ENCODE measurements at places on chromosomes 2 and 18. TPM values are rescaled to one million over a fixed set of nuclear protein-coding genes. Genes with fewer than 3 reads are reported as not detected.

- H3K4me3 ChIP-seq, result no peak overlapping the region
- H3K36me3 ChIP-seq, result peaks cover 3% of the 10 kb centered on the region
- peaks cover 19% of the 10 kb centered on the region for H3K4me1 ChIP-seq
- DNase-seq, result no peak
- H3K27me3 ChIP-seq, result no peaks in the 10 kb centered on the region
Observed at GRCh38 chr2:239196474-239197021, 204.3 kb downstream of the HDAC4 start.

- H3K27ac ChIP-seq, result no peak overlapping the region
- H3K36me3 ChIP-seq, result peaks cover 11% of the 10 kb centered on the region
- H3K4me1 ChIP-seq, result peaks cover 2% of the 10 kb centered on the region
- no peaks in the 10 kb centered on the region for H3K27me3 ChIP-seq
Observed at GRCh38 chr18:21656402-21656801, 44.3 kb downstream of the SNRPD1 start.

The TEX44 gene
- total RNA-seq, result not detected

GRCh38 chr2:207905546-207905945, 119.8 kb downstream of the PLEKHM3 start:
- no peak overlapping the region for H3K27ac ChIP-seq
- no peaks in the 10 kb centered on the region for H3K4me1 ChIP-seq
- peaks cover 3% of the 10 kb centered on the region for H3K36me3 ChIP-seq
- no peak for DNase-seq
- no peak overlapping the region for H3K4me3 ChIP-seq
- no peaks in the 10 kb centered on the region for H3K27me3 ChIP-seq

DNA sequence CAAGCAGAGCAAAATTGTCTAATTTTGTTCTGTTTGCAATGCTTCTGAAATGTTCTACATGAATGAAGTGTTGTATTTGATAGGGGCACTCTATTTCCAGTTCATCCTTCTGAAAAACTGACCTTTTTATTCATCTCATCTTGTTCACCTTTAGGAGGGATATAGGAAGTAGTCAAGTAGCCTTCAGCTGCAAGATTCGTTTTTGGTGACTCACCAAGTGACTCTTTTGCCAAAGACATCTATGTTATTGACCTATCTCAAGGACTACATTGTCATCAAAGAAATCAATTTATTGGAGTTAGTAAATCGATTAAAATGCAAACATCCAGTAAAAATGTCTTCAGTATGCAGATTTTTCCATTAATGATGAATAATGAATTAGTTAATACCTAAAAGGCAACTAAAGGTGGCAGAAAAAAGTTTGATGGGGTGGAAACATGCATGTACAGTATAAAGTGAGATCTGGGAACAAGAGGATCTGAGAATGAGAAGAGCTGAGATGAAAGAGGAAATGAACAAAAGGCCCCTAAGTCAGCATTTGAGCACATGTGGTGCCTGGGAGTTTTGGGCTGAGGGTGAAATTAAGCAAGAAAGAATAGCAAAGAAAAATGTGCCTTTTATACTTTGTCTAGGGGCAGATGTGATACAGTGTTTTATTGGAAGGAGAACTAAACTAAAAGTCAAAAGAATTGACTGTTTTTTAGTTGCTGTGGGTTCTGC, 255.1 kb upstream of the LINC00305 start:
- DNase-seq, result no peak
- H3K4me3 ChIP-seq, result no peak overlapping the region
- H3K27ac ChIP-seq, result no peak overlapping the region
- H3K4me1 ChIP-seq, result no peaks in the 10 kb centered on the region

The MARS2 gene
- 12.1 TPM for total RNA-seq

DNA sequence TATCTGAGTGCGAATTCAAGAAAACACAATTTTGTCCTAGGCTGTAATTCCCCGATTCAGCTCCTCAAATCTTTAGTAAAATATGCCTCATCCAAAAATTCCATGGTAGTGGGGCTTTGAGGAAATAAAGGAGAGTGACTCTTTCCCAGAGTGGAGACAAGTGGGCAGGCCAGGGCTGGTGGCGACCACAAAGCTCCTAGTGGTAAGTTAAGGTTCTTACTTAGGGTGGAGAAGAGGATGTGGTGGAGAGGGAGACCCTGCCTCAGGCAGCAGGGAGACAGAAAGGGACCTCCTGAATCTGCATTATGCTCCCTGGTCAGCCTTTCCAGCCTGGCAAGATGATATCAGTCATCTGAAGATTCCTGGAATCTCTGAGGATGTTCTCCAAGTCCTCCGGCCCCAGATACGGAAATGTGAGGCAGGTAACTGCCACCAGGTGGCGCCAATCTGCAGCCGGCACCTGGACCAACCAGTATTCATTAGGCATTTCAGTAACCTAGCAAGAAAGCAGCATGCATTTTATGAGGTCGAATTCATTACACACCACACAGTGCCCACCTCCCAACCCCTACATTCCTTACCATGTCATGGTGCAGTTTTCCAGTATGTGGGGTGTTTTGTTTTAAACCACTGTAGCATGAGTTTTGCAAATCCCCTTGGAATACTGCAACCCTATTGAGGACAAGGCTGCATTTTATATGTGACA, 106.4 kb downstream of the POLE4 start:
- no peaks in the 10 kb centered on the region for H3K27me3 ChIP-seq
- H3K27ac ChIP-seq, result no peak overlapping the region
- no peaks in the 10 kb centered on the region for H3K36me3 ChIP-seq
- H3K4me3 ChIP-seq, result no peak overlapping the region
- peak; percentile 75 for DNase-seq

The CD226 gene
- 53.3 TPM for total RNA-seq

The SPHKAP gene
- total RNA-seq, result not detected

- H3K4me1 ChIP-seq, result peaks cover 90% of the 10 kb centered on the region
- no peaks in the 10 kb centered on the region for H3K27me3 ChIP-seq
- H3K27ac ChIP-seq, result peak overlapping the region; percentile 52
- DNase-seq, result peak; percentile 83
- peak overlapping the region; percentile 22 for H3K4me3 ChIP-seq
Observed at GRCh38 chr2:37585982-37586621, 85.3 kb downstream of the CDC42EP3 start.

- H3K4me1 ChIP-seq, result no peaks in the 10 kb centered on the region
- H3K27ac ChIP-seq, result no peak overlapping the region
- no peaks in the 10 kb centered on the region for H3K27me3 ChIP-seq
- DNase-seq, result no peak
- H3K36me3 ChIP-seq, result no peaks in the 10 kb centered on the region
Observed at GRCh38 chr18:34604591-34604990, 105.5 kb upstream of the DTNA start.

GRCh38 chr18:394987-395362, 105.5 kb downstream of the COLEC12 start:
- H3K36me3 ChIP-seq, result no peaks in the 10 kb centered on the region
- H3K27me3 ChIP-seq, result peaks cover 5% of the 10 kb centered on the region
- H3K27ac ChIP-seq, result no peak overlapping the region
- H3K4me1 ChIP-seq, result no peaks in the 10 kb centered on the region
- DNase-seq, result no peak
- H3K4me3 ChIP-seq, result no peak overlapping the region

DNA sequence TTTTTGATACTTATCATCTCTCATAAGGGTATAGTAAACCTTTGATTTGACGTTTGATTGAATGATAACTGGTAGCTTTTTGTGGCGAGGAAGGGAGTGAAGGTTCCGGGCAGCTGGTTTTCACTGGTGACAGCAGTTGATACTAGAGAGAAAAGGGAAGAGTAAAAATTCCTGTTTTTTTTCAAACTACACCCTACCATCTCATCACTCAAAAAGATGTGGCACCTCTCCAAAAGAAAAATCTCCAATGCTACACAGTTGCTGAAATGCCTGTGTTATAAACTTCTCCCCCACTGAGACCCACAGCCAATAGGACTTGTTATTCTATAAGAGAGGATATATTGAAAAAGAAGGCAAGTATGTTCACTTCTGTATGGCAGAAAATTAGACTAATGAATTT, 154.0 kb downstream of the MAIP1 start:
- no peak overlapping the region for H3K27ac ChIP-seq
- H3K36me3 ChIP-seq, result no peaks in the 10 kb centered on the region
- H3K4me3 ChIP-seq, result no peak overlapping the region
- peaks cover 3% of the 10 kb centered on the region for H3K27me3 ChIP-seq
- no peak for DNase-seq

The C1QL2 gene
- not detected for total RNA-seq

GRCh38 chr2:33241581-33241980, 234.9 kb upstream of the RASGRP3 start:
- no peak overlapping the region for H3K4me3 ChIP-seq
- no peak overlapping the region for H3K27ac ChIP-seq
- no peak for DNase-seq
- H3K36me3 ChIP-seq, result no peaks in the 10 kb centered on the region

The CHST10 gene
- 6.2 TPM for total RNA-seq

DNA sequence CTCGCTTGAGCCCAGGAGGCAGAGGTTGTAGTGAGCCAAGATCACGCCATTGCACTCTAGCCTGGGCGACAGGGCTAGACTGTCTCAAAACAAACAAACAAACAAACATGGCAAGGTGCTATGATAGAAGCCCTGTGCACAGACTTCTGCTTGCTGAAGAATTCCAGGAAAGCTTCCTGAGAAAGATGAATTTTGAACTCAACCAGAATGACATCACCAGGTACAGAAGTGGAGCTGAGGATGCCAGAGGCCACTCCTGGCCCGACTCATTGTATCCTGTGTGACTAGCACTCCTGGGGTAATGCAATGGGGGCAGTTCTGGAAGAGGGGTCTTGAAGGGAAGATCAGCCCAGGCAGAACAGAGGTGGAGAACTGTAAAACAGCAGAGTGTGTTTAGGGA, 22.0 kb upstream of the PNPT1 start:
- H3K27ac ChIP-seq, result no peak overlapping the region
- peaks cover 9% of the 10 kb centered on the region for H3K27me3 ChIP-seq
- no peak overlapping the region for H3K4me3 ChIP-seq
- no peak for DNase-seq
- no peaks in the 10 kb centered on the region for H3K4me1 ChIP-seq

GRCh38 chr2:198102856-198103255, 298.5 kb downstream of the PLCL1 start:
- H3K4me1 ChIP-seq, result peaks cover 10% of the 10 kb centered on the region
- H3K27me3 ChIP-seq, result no peaks in the 10 kb centered on the region
- H3K36me3 ChIP-seq, result peaks cover 26% of the 10 kb centered on the region
- H3K4me3 ChIP-seq, result no peak overlapping the region
- no peak for DNase-seq

DNA sequence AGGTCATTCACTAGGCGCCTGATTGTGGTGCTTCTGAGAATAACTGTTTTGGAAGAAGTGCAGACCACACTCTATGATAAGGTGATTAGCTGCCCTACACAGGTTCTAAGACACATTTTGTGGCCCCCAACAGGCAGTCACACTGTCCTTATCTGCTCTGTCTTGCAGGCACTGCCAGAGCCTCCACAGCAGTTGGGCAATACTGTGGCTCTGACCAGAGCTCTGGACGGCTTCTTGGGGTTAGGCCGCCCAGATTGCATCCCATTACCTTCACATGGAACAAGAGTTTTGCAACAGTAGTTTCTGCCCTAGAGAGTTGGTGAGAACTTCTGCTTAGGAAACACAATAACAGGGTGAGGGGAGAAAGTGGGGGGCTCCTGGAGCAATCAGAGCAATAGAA, 22.7 kb downstream of the RUFY4 start:
- no peaks in the 10 kb centered on the region for H3K4me1 ChIP-seq
- no peak for DNase-seq
- no peak overlapping the region for H3K4me3 ChIP-seq

The FN1 gene
- total RNA-seq, result 0.59 TPM

The REG1B gene
- total RNA-seq, result not detected

GRCh38 chr2:236177967-236178889, 10.0 kb upstream of the GBX2 start:
- H3K27me3 ChIP-seq, result peaks cover 62% of the 10 kb centered on the region
- H3K36me3 ChIP-seq, result no peaks in the 10 kb centered on the region
- peak; percentile 73 for DNase-seq

GRCh38 chr18:23618862-23619387, 32.6 kb upstream of the NPC1 start:
- peaks cover 2% of the 10 kb centered on the region for H3K4me1 ChIP-seq
- no peak overlapping the region for H3K27ac ChIP-seq
- peaks cover 38% of the 10 kb centered on the region for H3K27me3 ChIP-seq
- DNase-seq, result peak; percentile 14
- no peaks in the 10 kb centered on the region for H3K36me3 ChIP-seq

- peak overlapping the region; percentile 82 for H3K4me3 ChIP-seq
- DNase-seq, result peak; percentile 86
- H3K4me1 ChIP-seq, result peaks cover 37% of the 10 kb centered on the region
- H3K36me3 ChIP-seq, result peaks cover 21% of the 10 kb centered on the region
- no peaks in the 10 kb centered on the region for H3K27me3 ChIP-seq
- peak overlapping the region; percentile 80 for H3K27ac ChIP-seq
Observed at GRCh38 chr2:241882091-241882625, 12.6 kb downstream of the RTP5 start.

- peaks cover 4% of the 10 kb centered on the region for H3K4me1 ChIP-seq
- no peak overlapping the region for H3K27ac ChIP-seq
- DNase-seq, result no peak
- H3K27me3 ChIP-seq, result no peaks in the 10 kb centered on the region
Observed at GRCh38 chr2:70385204-70385603, 83.3 kb upstream of the FAM136A start.

DNA sequence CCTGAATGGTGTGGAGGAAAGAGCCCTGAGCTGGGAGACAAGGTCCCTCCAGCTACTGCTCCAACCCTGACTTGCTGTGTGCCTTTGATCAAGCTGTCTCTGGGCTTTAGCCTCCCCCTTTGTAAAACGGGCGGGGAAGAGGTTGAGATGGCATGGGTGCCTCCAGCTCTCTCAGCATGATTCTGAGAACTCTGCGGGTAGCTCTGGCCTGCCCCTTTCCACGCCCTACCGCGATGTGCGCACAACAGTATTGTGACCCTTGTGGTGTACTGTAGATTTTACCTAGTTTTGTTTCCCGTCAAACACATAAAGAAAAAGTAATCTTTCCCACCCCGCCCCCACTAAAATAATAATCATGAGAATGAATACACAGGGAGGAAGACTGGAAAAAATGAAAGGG, 5.3 kb downstream of the CD8A start:
- peak overlapping the region; percentile 35 for H3K27ac ChIP-seq
- H3K4me1 ChIP-seq, result peaks cover 18% of the 10 kb centered on the region
- H3K4me3 ChIP-seq, result no peak overlapping the region
- peak; percentile 20 for DNase-seq
- H3K27me3 ChIP-seq, result peaks cover 22% of the 10 kb centered on the region
- H3K36me3 ChIP-seq, result no peaks in the 10 kb centered on the region

DNA sequence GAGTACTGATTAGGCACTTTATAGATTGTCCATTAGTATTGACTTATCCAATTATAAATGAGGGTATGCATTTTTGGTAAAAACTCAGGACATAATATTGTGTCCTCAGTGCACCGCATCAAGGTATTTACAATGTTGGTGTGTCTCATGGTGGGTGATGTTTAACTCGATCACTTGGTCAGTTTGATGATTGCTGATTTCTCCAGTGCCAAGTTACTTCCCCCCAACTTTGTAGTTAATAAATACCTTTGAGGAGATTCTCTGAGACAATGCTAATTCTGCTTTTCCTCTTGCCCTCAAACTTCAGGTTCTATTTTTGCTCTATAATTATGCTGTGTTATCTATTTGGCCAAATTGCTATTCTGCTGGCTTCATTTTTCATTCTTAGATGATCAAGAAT, 28.2 kb upstream of the SERPINB7 start:
- peaks cover 4% of the 10 kb centered on the region for H3K27me3 ChIP-seq
- no peak overlapping the region for H3K27ac ChIP-seq
- no peak for DNase-seq
- no peak overlapping the region for H3K4me3 ChIP-seq

- H3K36me3 ChIP-seq, result peaks cover 70% of the 10 kb centered on the region
- DNase-seq, result no peak
- no peak overlapping the region for H3K4me3 ChIP-seq
- H3K4me1 ChIP-seq, result peaks cover 84% of the 10 kb centered on the region
- peak overlapping the region; percentile 67 for H3K27ac ChIP-seq
Observed at GRCh38 chr2:105885456-105885855, 140.7 kb downstream of the NCK2 start.
